Smooth muscle cell of the coronary artery (primary cell): ENCODE measurements at places on chromosomes 1 and 21. TPM values are rescaled to one million over a fixed set of nuclear protein-coding genes. Genes with fewer than 3 reads are reported as not detected.

Gene OR2L5
- not detected in 2 replicates for total RNA-seq

Gene SLC6A17
- total RNA-seq, result under 0.01 and 0.82 TPM in 2 replicates

Gene NID1
- 52.3 and 73.8 TPM in 2 replicates for total RNA-seq

Gene VANGL2
- 1.7 TPM in 1 of 2 replicates, not detected in the other for total RNA-seq

Gene RGS7
- 0.15 and 2.8 TPM in 2 replicates for total RNA-seq
